ENCODE measurements at places on chromosomes 4 and X.

- no peak for DNase-seq
These were observed 38.1 kb downstream of the DIAPH2 start for GRCh38 chrX:96722781-96723180.

DNA sequence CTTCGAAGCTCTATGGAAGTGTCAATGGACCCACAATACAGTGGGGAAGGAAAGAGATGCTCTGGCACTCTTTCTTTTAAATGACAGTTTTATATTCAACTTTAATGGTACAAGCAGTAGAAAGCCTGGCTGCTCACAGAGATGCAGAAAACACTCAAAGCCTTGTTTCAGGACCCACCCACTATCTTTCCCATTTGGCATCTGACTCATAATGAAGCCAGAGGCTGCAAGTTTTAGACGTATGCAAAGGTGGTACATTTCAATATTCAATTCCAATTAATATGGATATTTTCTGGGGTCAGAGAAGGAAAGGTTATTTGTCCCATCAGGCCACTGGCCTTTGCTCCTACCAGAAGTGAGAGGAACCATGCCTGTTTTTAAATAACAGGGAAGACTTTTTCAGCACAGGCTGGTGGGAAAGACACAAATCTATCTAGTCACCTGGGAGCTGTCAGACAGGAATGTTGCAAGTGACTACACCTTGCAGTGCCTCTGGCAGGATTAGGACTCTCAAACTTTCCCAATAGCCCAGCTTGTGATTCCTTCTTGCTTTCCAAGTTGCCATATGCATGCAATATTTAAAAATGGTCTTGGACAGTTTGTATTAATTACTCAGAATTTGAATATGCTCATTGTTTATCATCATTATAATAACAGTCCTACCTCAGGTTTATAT lies 70.0 kb upstream of the RAB40AL start:
- DNase-seq: no peak

DNA sequence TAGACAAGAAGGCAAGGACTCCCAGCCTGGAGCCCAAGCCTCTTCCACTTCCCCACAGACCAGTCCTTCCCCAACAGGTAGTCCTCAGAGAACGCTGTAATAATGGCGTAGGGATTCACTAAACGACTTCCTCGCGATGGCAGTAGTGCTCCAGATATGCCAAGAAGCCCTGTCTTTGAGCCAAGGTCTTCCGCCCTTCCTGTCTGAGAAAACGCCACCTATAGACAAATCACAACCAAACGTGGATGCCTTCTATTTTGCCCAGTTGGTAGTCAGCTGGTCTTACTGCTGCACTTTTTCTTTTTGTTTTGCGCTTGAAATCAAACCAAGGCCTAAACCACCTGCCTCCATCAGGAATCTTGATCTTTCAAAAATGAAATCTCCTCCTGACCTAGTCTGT lies 203.3 kb downstream of the OR13H1 start:
- no peak for DNase-seq

- no peak for DNase-seq
These were observed 31.6 kb downstream of the TIGD2 start for GRCh38 chr4:89142691-89143669.

DNA sequence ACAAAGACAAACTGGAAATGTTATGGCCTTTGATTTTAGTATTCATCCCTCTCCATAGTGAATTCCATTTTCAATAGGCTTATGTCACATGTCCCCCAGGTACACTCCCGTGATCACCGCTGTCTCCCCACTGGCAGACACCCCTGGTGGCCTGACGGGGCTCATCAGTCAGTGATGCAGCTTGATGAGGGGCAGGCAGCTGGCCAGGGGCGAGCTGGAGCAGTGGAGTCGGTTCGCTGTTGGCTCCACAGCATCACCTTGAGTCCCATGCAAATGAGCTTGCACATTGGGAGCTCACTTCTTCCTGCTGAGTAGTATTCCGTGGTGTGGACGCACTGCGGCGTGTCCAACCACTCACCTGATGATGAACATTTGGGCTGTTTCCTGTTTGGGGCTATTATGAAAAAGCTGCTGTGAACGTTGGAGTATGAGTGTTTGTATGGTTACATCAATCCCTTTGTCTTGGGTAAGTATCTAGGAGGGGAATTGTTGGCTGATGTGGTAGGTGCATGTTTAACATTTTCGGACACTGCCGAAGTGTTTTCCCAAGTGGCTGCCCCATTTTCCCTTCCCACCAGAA lies 5.2 kb downstream of the TREX2 start:
- DNase-seq: no peak

DNA sequence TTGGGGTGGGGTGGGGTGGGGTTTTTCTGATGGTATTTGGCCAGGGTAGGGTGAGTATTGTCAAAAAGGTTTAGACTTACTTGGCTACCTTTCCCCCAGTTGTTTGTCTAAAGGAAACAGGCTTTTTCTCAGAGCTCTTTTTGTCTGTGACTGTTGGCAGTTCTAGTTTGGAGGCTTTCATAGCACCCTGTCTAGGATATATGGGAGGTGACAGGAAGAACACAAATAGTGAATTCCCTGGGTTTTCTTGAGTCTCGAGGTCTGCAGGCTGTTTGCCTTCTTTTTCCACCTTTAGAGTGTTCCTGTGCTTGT lies 13.5 kb downstream of the RPS6KA3 start:
- DNase-seq: no peak

DNA sequence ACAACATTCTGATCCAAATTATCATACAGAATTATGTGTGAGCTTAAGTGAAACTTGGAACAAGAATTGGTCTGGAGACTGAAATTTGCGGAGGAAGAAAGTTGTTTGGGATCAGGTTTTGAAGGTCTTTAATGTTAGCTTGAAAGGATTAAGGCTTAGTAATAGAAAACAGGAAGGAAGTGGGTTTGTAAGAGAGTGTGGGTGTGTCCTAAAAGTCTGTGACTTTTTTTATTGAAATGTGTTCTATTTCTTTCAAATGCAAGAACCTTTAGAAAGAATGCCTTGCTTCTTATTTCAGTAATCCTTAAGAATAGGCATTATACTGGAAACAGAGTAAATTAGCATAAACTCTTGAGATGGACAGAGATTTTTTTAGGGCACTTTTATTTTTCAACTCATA lies 198.0 kb downstream of the GALNTL6 start:
- no peak for DNase-seq

- no peak for DNase-seq
These were observed 154.4 kb upstream of the NOCT start for GRCh38 chr4:138861135-138861534.

DNA sequence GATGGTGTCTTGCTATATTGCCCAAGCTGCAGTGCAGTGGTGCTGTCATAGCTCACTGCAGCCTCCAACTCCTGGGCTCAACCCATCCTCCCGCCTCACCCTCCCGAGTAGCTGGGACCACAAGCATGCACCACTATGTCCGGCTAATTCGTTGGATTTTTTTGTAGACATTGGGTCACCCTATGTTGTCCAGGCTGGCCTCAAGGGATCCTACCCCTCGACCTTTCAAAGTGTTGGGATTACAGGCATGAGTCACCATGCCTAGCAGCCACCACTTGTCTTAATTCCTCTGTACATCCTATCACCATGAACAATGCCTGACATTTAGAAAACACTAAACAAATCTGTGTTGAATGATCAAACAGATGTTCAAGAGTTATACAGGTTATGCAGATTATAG lies 76.7 kb downstream of the NLGN4X start:
- no peak for DNase-seq

DNA sequence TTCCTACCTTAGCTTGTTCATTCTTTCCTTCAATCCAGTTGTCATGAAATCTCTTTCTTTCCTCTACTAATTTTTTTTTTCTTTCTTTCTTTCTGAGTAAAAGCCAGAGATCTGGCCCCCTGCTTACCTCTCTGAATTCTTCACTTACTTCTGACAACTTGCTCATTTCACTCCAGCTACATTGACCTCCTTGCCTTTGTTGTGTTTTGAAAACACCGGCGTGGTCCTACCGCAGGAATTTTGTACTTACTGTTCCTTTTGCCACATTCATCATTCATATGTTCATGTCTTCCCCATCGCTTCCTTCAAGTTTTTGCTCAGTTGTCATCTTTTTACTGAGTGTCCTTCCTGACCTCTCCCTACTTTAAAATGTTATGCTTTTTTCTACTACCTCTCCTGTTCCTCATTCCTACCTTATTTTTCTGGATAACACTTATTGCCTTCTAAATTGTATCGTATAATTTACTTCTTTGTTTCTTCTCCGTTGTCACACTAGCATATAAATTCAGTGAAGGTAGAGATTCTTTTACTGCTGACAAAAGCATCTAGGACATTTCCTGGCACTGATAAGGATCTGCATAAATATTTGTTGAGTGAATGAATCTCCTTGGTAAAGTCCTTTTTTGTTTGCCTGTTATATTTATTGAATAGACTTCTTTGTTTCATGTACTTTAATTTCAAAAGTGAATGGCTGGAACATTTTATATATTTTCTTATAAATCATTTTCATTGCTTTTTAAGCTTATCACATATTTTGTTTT lies 74.4 kb downstream of the NFKB1 start:
- no peak for DNase-seq

DNA sequence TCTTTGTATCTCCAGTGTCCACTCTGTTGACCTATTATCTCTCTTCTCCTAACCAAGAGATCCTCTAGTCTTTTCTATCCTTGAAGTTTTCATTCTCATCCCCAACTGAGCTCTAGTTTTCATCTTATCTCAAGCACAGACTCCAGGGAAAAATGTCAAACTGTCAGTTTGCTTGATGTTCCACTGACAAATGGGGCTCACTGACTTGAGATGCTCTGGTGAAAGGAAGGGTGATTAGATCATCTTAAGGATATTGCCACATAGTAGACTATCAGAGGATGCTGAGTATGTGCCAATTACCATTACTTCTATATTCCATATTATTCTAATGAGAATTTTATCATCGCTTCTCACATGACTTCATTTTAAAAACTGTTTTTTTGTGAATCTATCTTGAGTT lies 2008.2 kb downstream of the ARAP2 start:
- no peak for DNase-seq

GRCh38 chr4:2255501-2256155 lies 6.3 kb downstream of the MXD4 start:
- DNase-seq: no peak

- DNase-seq: no peak
These were observed 115.5 kb downstream of the DCTD start for GRCh38 chr4:182801636-182802035.

DNA sequence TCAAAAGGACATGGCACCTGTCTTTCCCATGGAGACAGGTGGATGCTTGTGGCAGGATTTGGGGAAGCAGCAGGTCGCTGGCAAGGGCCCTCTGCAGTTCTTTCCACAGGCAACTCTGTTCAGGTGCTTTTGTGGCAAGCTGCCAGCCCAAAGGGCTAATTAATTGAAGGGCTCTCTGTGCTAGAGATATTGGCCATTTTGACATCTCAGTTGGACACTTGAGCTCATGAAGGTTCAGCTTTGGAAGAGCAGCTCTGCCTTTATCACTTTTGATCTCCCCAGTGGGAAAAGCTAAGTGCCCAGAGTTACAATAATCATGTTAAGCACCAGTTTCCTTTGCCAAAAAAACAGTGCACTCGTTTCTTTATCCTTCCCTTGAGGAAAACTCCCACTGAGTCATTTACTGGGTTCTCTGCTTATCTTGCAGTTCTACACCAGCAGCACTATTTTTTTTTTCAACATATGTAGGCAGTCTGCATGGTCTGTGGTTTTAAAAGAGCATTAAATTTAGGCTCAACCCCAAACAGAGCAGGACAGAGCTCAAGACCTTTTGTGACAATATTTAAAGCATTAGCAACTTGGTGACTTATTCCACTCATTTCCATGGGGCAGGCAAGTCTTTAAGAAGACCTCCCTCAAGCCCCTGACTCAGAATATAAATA lies 336.4 kb upstream of the RASGEF1B start:
- DNase-seq: no peak

DNA sequence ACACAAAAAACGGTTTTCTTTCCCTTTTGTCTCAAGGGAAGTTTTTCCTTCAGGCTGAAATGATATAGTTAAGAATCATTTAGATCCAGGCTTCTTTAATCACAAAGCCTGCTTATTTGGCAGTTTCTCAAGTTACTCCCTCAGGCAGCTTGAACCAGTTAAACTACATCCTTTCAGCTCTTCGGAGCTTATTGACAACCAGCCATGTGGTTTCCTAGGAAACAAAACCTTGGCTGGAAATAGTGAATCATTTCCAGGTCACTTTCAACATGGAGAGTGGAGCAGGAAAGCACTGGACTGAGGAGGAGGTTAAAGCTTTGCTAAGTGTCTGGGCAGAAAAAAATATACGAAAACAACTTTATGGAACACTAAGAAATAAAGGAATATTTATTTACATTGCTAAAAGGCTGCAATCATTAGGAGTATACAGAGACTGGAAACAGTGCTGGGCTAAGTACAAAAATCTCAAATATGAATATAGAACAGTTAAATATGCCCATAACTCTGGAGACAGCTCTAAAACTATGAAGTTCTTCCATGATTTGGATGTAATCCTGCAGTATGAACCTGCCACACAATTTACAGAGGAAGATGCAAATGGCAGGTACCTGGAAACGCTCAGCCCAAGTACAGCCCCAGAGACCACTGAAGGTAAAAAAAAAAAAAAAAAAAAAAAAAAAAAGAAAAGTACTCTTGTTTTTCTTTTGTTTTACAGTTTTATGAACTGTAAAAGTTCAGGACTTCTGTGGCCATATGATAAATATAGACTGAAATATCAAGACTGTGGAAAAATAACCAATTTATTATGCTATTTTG lies 23.2 kb upstream of the AASDH start:
- no peak for DNase-seq

- no peak for DNase-seq
These were observed 23.1 kb downstream of the CD40LG start for GRCh38 chrX:136671006-136671610.

- no peak for DNase-seq
These were observed 838.2 kb downstream of the RAPGEF2 start for GRCh38 chr4:159941076-159941475.
